Activated naive CD8-positive, alpha-beta T cell treated with anti-CD3 and anti-CD28 coated beads, Interleukin-2, amount 10 ng/mL, durations not matched to agents 7 days and 5 days (primary cell): ENCODE measurements at places on chromosomes 3 and 15. TPM values are rescaled to one million over a fixed set of nuclear protein-coding genes. Genes with fewer than 3 reads are reported as not detected.

GRCh38 chr15:75195122-75195765 is 6.4 kb upstream of the C15orf39 start:
- DNase-seq, result no peak

DNA sequence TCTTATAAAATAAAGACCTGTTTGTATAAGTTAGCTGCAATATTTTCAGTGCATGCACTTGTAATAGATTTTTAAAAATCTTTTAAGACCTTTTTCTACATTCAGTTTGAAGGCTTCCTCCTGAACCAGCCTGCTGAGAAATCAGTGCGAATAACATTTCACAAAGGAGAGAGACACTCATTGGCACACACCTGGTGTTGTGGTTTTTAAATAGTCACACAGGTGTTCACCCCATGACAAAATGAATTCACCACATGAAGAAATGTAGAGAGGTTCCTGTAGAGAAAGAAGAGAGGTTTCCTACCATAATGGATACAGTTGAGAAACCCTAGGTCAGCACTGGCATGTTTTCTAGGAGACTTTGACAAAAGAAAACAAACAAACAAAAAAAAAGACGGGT is 237.3 kb downstream of the CNTN6 start:
- DNase-seq, result no peak

GRCh38 chr3:150194513-150194912 is 213.6 kb upstream of the TSC22D2 start:
- DNase-seq, result no peak

GRCh38 chr3:185582236-185582635 is 3.9 kb upstream of the SENP2 start:
- DNase-seq, result no peak

DNA sequence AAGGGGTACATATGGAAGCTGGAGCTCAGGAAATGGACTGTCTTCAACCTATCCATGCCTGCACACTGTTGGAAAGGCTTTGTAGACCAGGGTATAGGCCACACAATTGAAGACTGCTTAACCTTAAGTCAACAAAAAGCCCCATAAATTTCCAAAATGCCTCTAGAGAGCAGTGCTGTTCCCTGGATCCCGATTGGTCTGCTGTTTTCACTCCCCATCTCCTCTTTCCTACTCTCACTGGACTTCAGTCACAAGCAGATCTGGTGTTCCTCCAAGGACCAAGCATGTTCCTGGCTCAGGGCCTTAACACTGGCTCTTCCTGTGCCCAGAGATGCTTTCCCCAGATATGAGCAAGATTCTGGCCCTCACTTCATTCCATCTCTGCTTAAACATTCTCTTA is 22.8 kb upstream of the LRRC34 start:
- DNase-seq, result no peak

GRCh38 chr3:194270627-194271459 is 80.3 kb downstream of the CPN2 start:
- no peak for DNase-seq

- no peak for DNase-seq
Measured at GRCh38 chr3:170350515-170351413, 6.8 kb upstream of the SKIL start.

DNA sequence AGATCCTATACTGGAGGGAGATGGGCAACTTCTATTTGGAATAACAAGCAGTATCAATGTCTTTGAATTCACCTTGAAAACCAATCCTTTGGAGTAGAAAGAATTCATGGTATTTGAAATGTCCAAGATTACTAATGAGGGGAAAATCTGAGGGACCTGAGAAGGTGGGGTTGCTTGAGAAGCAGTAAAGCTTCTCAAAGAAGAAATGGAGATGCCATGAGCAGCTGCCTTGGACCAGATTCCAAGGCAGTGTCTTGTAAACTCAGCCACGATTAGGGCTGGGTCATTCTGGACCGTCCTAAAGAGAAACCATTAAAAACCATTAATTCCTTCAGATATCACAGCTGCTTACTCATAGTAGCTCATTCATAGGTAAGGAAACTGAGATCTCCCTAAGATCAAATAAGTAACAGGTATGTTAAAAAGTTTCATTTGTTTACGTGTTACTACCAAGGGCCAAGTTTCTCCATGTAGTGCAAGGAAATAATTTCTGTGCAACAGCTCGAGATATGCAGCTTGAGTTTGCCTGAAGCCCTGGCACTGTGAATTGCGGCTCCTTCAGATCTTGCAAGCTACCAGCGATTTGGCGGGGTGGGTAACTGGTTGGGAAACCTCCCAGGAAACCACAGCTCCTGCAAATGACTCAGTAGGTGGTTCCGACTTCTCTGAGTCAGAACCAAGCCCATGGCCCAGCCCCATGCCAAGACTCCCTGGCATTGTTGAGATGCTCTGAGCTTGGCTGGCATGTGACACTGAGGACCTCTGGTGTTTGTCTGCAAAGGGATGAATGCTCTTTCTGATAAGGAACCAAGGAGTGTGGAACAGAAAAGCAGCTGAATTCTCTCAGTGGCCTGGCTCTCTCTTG is 296.8 kb downstream of the RORA start:
- DNase-seq, result no peak

RASA2 gene
- total RNA-seq, result 62.6 TPM

CNTN3 gene
- not detected for total RNA-seq

UBAP1L gene
- total RNA-seq, result 7.2 TPM

ADAMTS7 gene
- total RNA-seq, result not detected

RASGRF1 gene
- total RNA-seq, result not detected

ARL14 gene
- not detected for total RNA-seq
